ENCODE measurements at places on chromosomes 12 and 14.
A peak's percentile ranks its signal among the peaks of the same experiment; 100 is the strongest.

DNA sequence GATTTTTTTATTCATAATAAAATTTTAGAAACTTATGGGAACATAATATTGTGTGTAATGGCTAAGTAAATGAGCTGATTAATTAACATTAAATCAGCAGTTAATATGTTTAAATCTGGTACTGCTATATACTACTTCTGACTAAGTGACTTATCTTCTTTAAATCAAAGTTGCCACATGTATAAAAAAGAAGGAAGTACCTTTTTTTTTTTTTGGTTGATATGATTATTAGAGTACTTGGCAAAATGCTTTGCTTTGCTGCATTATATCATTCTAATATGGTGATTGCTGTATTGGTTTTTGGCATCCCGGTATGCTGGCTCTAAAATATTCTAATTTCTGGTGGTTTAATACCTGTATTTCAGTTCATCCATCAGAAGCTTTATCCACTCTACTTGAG lies 319.1 kb upstream of the RGS6 start:
- no peak for DNase-seq

- no peak for DNase-seq
Measured at GRCh38 chr12:92602476-92602875, 100.3 kb upstream of the PLEKHG7 start.

- DNase-seq = no peak
Measured at GRCh38 chr12:84763107-84763506, 149.5 kb downstream of the SLC6A15 start.

DNA sequence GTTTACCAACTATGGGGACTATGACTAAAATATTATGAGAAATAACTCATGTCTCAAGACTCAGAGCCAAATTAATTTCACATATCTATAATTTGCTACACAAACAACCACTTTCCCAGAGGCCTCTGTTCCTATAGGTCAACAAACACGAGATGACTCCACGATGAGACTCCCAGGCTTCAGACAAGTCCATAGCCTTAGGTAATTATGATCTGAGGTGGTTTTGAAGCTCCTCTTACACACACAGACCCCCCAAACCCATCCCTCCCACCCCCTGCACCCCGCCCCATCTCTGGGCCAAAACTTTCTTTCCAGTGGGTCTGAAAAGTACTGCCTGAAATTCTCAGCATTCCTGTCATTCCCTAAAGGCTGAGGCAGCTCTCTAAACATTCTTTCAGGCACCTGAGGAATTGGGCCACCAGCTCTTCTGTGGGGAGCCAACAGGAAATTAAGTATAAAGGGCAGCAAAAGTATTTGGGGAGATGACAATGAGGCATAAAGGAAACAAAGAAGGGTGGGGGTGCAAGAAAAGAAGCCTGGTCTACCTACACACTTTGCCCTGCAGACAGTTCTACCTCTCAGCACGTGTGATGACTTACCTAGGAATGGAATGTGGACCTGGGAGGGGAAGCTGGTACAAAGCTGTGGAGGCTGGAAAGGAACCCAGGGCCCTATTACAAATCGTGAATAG lies 143.6 kb downstream of the PAWR start:
- DNase-seq = no peak

DNA sequence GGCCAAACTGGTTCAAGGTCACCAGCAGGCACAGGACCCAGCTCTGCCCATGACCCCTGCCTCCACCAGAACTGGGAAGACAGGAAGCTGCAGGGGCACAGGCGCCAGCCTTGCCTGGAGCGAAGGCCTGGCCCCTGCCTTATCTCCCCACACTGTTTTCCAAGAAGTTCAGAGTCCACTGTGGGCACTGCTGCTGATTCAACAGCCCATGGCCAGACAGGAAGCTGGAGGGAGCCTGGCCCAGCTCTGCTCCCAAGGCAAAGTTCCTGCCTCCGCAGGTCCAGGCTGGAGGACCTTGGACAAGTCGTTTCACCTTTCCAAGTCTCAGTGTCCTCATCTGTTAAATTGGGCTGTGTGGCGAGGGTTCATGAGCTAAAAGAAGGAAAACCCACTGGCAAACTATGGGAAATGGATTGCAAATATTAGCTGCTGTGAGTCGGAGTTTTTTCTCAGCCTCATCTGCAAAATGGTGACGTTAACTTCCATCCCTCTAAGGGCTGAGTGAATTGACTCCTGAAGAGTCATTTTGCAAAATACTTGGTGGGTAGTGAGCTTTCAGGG lies 1.2 kb downstream of the PHETA1 start:
- no peak for DNase-seq

DNA sequence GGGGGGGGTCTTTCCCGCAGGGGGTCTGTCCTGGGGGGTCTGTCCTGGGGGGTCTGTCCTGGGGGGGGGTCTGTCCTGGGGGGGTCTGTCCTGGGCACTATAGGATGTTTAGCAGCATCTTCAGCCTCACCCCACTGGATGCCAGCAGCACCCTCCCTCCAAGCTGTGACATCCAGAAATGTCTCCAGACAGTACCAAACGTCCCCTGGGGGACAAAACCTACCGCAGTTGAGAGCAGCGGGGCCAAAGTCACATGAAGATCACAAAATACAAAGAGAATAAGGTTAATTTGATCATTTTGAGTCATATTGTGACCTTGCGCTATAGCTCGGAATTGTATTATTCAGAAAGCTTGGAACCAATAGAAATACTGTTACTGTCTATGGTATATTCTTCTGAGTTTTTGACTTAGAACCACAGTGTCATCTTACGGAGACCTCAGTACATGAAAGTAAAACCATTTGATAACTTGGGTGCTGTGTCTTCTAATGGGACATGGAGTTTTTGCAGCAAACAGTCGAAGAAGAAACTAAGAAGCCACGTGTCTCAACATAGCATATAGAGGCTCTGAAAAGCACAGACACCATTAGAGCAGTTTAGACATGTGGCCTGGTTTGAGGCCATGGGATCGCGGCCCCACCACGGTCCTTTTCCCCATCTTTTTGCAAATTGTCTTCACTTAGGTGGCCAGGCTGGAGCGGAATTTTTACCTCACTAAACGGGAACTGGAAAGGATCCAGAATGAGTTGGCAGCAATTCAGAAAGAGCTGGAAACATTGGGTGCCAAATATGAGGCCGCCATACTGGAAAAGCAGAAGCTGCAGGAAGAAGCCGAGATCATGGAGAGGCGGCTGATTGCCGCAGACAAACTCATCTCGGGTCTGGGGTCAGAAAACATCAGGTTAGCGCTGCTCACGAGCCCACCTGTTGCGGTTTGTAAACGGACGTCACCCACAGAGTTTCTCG lies 59.9 kb downstream of the CCDC92 start:
- peak; percentile 20 for DNase-seq

- peak; percentile 66 for DNase-seq
Measured at GRCh38 chr12:20212658-20213555, 155.4 kb upstream of the PDE3A start.

DNA sequence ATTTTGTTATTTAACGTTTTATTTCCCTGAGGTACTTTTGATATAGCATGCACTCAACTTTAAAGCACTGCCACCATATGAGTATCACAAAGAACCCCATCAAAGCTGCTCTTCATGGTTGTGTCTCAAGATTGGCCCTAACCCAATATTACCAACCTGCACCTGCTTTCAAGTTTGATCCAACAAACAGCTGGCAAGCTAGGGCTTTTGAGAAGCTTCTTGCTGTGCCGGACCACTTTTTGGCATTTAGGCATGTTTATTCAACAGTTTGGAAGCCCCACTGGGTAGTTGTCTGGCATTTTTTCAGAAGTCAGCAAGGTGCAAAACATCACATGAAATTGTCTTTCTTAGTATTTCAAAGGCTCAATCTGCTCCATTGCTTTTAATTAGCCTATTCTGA lies 137.2 kb upstream of the PLEKHA5 start:
- peak; percentile 91 for DNase-seq
